Stomach (tissue), 19 donors: ENCODE measurements at places on chromosomes 5 and 9. TPM values are rescaled to one million over a fixed set of nuclear protein-coding genes. Genes with fewer than 3 reads are reported as not detected.

- no peak overlapping the region for H3K4me3 ChIP-seq
- no peak overlapping the region for H3K27ac ChIP-seq
- H3K27me3 ChIP-seq, result no peaks in the 10 kb centered on the region
- DNase-seq, result no peak
- H3K4me1 ChIP-seq, result no peaks in the 10 kb centered on the region
- peaks cover 6% of the 10 kb centered on the region for H3K36me3 ChIP-seq
Observed at GRCh38 chr5:122997294-122997693, 39.2 kb downstream of the PPIC start.

- peaks cover 6% of the 10 kb centered on the region for H3K36me3 ChIP-seq
- peak within 1 kb of the TSS; percentile 62 for H3K4me3 ChIP-seq
- no peaks in the 10 kb centered on the region for H3K27me3 ChIP-seq
- peak within 1 kb of the TSS; percentile 99 for H3K27ac ChIP-seq
- peak; percentile 85 for DNase-seq
- peaks cover 4% of the 10 kb centered on the region for H3K4me1 ChIP-seq
Observed at GRCh38 chr9:96655198-96655851, at the start of gene PRXL2C. PRXL2C (minus strand) TSS chr9:96655317; CDS start chr9:96655281, 36 bp downstream.

GRCh38 chr5:65672796-65673195 lies 48.0 kb downstream of the SHLD3 start:
- peaks cover 3% of the 10 kb centered on the region for H3K36me3 ChIP-seq
- H3K4me3 ChIP-seq, result no peak overlapping the region
- H3K27me3 ChIP-seq, result no peaks in the 10 kb centered on the region
- DNase-seq, result no peak

GRCh38 chr5:172175263-172175719 lies 12.7 kb downstream of the STK10 start:
- no peak overlapping the region for H3K27ac ChIP-seq
- peak overlapping the region; percentile 31 for H3K4me3 ChIP-seq
- H3K4me1 ChIP-seq, result peaks cover 81% of the 10 kb centered on the region
- DNase-seq, result peak; percentile 82
- H3K36me3 ChIP-seq, result no peaks in the 10 kb centered on the region
- no peaks in the 10 kb centered on the region for H3K27me3 ChIP-seq

GRCh38 chr9:93236541-93237206 lies 52.7 kb downstream of the WNK2 start:
- no peak for DNase-seq
- peaks cover 36% of the 10 kb centered on the region for H3K36me3 ChIP-seq
- peaks cover 5% of the 10 kb centered on the region for H3K4me1 ChIP-seq
- H3K27ac ChIP-seq, result no peak overlapping the region
- no peaks in the 10 kb centered on the region for H3K27me3 ChIP-seq

- no peak for DNase-seq
- H3K4me1 ChIP-seq, result peaks cover 7% of the 10 kb centered on the region
- H3K27me3 ChIP-seq, result no peaks in the 10 kb centered on the region
- no peaks in the 10 kb centered on the region for H3K36me3 ChIP-seq
- H3K27ac ChIP-seq, result no peak overlapping the region
Observed at GRCh38 chr5:38414348-38414747, 142.1 kb downstream of the LIFR start.

GRCh38 chr9:126326228-126327005 lies at the start of gene MVB12B:
MVB12B (plus strand) TSS chr9:126326829; CDS start chr9:126326930, 101 bp downstream.
- H3K27ac ChIP-seq, result peak within 1 kb of the TSS; percentile 86
- peak; percentile 53 for DNase-seq
- peaks cover 41% of the 10 kb centered on the region for H3K4me1 ChIP-seq
- no peaks in the 10 kb centered on the region for H3K27me3 ChIP-seq

DNA sequence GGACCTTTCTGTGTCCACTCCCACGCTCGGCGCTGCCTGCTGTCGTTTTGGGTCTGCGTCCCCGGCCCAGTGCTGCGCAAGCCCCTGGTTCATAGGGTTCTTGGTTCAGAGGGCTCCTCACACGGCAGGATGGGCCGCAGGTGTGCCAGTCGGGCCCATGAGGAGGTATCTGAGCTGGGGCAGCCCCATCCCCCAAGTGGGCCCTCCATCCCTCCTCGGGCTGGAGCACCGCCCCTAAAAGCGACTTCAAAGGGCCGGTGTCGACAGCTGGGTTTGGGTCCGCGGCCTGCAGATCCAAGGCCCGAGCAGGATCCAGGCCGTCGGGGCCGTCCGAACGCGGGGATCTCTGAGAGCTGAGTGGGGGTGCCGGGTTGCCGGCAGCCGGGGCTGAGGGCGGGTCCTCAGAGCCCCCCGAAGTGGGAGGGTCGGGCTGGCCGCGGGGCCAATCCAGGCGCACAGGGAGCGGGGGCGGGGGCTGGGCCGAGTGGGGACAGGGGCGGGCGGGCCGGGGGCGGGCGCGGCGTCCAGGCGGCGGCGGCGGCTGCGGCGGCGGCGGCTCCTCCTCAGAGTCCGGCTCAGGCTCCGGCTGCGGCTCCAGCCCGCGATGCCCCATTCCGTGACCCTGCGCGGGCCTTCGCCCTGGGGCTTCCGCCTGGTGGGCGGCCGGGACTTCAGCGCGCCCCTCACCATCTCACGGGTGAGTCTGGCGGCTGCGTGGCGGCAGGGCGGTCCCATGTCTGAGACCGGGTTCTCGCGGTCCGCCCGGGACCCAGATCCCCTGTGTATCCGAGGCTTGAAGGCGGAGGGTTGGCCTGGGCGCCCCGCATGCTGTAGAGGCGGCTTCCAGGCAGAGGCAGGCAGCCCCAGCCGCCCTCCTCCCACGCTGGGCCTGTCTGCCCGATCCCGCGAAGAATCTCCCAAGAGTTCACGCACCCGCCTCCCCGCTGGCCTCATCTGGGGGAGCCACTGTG lies at the start of gene PDLIM4:
PDLIM4 (plus strand) TSS at position 566 of the 971 bp plus-strand sequence; CDS start at position 605, 39 bp downstream.
- peak within 1 kb of the TSS; percentile 54 for H3K4me3 ChIP-seq
- H3K36me3 ChIP-seq, result peaks cover 2% of the 10 kb centered on the region
- peaks cover 48% of the 10 kb centered on the region for H3K4me1 ChIP-seq
- peak within 1 kb of the TSS; percentile 86 for H3K27ac ChIP-seq
- peaks cover 4% of the 10 kb centered on the region for H3K27me3 ChIP-seq

- peaks cover 21% of the 10 kb centered on the region for H3K4me1 ChIP-seq
- no peaks in the 10 kb centered on the region for H3K36me3 ChIP-seq
- H3K4me3 ChIP-seq, result no peak overlapping the region
- H3K27ac ChIP-seq, result no peak overlapping the region
- DNase-seq, result peak; percentile 48
Observed at GRCh38 chr5:174735498-174736330, 11.3 kb downstream of the MSX2 start.

DNA sequence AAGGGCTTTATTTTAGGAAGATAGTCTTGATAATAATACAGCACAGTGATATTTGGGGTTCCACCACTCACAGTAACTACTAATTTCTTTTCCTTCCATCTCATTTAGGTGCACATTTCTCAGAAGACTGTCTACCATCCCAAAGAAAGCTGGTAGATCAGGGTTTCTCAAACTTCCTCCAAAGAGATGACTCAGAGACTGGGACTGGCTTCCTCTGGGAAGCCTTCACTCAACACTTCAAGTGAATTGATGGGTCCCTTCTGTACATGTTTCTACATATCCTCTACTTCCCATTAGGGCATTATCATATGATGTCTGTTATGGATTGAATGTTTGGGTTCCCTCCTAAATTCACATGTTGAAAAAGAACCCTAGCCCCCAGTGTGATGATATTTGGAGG lies 138.5 kb downstream of the SPOCK1 start:
- no peak overlapping the region for H3K4me3 ChIP-seq
- no peak overlapping the region for H3K27ac ChIP-seq
- H3K27me3 ChIP-seq, result no peaks in the 10 kb centered on the region
- no peaks in the 10 kb centered on the region for H3K36me3 ChIP-seq

GRCh38 chr5:116068028-116068632 lies 16.7 kb upstream of the COMMD10 start:
- no peaks in the 10 kb centered on the region for H3K27me3 ChIP-seq
- no peaks in the 10 kb centered on the region for H3K4me1 ChIP-seq
- H3K36me3 ChIP-seq, result no peaks in the 10 kb centered on the region
- no peak overlapping the region for H3K4me3 ChIP-seq
- DNase-seq, result no peak
- no peak overlapping the region for H3K27ac ChIP-seq

DNA sequence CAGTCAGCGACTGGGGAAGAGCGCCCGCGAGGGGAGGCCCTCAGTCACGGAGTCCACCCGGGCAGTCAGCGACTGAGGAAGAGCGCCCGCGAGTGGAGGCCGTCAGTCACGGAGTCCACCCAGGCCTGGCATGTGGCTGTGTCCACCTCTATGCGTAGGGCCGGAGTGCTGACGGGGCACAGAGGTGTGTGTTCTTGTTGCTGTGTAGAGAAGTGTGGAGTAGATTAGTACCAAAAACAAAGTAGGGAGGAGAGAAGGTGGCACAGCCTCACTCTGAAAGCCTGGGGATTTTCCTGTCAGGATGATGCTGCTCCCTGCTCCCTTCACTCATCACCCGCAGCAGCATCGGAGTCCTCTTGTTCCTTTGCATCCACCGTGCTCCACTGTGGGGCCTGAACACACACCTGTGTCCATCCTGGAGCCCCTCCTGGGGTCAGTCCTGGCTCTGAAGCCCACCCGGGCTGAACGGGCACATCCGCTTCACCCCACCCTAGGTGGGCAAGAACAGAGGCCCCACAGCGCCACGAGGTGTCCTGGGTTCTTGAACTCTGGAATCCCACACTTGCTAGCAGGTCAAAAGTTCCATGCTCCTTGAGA lies 37.9 kb downstream of the AHRR start:
- no peaks in the 10 kb centered on the region for H3K36me3 ChIP-seq
- no peak for DNase-seq
- no peak overlapping the region for H3K4me3 ChIP-seq
- H3K27ac ChIP-seq, result no peak overlapping the region
- no peaks in the 10 kb centered on the region for H3K27me3 ChIP-seq
- no peaks in the 10 kb centered on the region for H3K4me1 ChIP-seq

- peaks cover 56% of the 10 kb centered on the region for H3K4me1 ChIP-seq
- H3K36me3 ChIP-seq, result no peaks in the 10 kb centered on the region
- peak overlapping the region; percentile 86 for H3K27ac ChIP-seq
- peak; percentile 74 for DNase-seq
- H3K27me3 ChIP-seq, result no peaks in the 10 kb centered on the region
- H3K4me3 ChIP-seq, result peak overlapping the region; percentile 44
Observed at GRCh38 chr9:113564498-113565237, 101.1 kb downstream of the RGS3 start.

- no peaks in the 10 kb centered on the region for H3K27me3 ChIP-seq
- DNase-seq, result no peak
- no peaks in the 10 kb centered on the region for H3K36me3 ChIP-seq
- no peak overlapping the region for H3K27ac ChIP-seq
Observed at GRCh38 chr5:79201206-79201605, 34.7 kb upstream of the JMY start.

- no peak overlapping the region for H3K4me3 ChIP-seq
- no peaks in the 10 kb centered on the region for H3K4me1 ChIP-seq
- no peaks in the 10 kb centered on the region for H3K36me3 ChIP-seq
- no peaks in the 10 kb centered on the region for H3K27me3 ChIP-seq
- DNase-seq, result no peak
Observed at GRCh38 chr5:135310328-135310989, 88.6 kb downstream of the MACROH2A1 start.

GRCh38 chr5:118726891-118727290 lies 261.5 kb downstream of the DTWD2 start:
- no peak overlapping the region for H3K27ac ChIP-seq
- H3K4me1 ChIP-seq, result no peaks in the 10 kb centered on the region
- no peaks in the 10 kb centered on the region for H3K27me3 ChIP-seq

DNA sequence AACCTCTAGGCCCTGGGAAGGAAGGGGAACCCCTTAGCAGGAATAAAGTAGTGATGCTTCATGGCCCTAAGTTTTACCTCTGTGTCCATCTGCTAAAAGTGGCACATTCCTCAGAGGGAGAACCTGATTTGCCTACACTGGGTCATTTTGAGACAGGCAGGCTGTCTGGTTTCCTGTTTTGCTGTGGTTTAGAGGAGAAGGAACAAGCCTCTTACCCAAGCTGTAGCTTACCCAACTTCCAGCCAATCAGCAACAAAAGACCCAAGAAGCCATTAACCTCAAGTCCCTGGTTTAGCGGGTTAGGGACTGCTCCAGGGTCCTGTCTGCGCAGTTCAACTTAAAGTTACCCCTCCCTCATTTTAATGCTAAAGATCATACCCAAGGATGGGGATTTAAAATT lies 411.0 kb downstream of the MAT2B start:
- no peaks in the 10 kb centered on the region for H3K4me1 ChIP-seq
- H3K4me3 ChIP-seq, result no peak overlapping the region
- H3K36me3 ChIP-seq, result no peaks in the 10 kb centered on the region
- DNase-seq, result peak; percentile 44

DNA sequence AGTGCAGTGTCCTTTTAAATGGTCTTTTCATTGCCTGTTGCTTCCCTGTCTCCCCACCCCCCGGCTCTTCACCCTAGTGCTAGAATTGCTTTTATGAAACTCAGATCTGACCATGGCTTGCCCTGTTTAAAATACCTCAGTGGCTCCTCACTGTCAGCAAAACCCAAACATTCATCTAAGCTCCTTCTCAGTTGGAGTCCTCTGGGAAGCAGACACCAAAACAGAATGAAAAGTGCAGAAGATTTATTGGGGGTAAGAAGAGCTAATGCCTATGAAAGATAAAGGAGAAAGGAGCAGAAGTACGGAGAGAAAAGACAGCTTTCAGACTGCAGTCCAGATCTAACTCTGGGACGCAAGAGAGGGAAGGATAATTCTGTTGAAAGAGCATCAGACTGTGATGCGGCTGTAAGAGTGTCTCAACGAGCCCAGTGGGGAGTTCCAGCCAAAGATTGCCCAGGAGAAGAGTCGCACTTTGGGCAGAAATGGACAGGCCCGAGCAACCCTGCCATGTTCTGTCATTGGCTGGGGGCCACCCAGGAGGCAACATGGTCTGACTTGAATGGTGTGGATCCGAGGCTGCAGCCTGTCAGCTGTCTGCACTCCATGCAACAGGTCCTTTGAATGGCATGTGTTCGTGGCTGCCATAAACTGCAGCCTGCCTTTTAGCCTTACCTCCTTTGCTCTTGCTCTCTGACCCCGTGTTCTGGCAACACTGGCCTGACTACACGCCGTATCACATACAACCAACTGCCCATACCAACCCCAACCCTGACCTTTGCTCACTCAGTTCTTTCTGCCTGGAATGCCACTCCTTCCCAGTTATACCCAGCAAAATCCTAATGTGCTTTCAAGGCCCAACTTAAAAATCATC lies 55.9 kb downstream of the IRF1 start:
- H3K36me3 ChIP-seq, result no peaks in the 10 kb centered on the region
- peaks cover 89% of the 10 kb centered on the region for H3K4me1 ChIP-seq
- no peaks in the 10 kb centered on the region for H3K27me3 ChIP-seq

GRCh38 chr9:114945616-114946412 lies 15.4 kb upstream of the TNFSF8 start:
- no peak for DNase-seq
- H3K27ac ChIP-seq, result no peak overlapping the region
- H3K4me3 ChIP-seq, result no peak overlapping the region
- H3K4me1 ChIP-seq, result no peaks in the 10 kb centered on the region
- H3K27me3 ChIP-seq, result no peaks in the 10 kb centered on the region

The FOXD4L6 gene
- not detected for total RNA-seq

The PCDHB6 gene
- not detected for total RNA-seq

The C8G gene
- not detected for total RNA-seq

The RUSC2 gene
- 9.9 TPM for total RNA-seq

The PTPN3 gene
- 4.7 TPM for total RNA-seq

The HBEGF gene
- total RNA-seq, result 39.8 TPM

The WWC1 gene
- total RNA-seq, result 82.6 TPM

The CATSPER3 gene
- total RNA-seq, result not detected

The MOB3B gene
- total RNA-seq, result 6.4 TPM

The ENTREP1 gene
- total RNA-seq, result 39.6 TPM

The TUSC1 gene
- total RNA-seq, result 15.8 TPM

The ANKRD31 gene
- not detected for total RNA-seq

The GNA14 gene
- total RNA-seq, result 5.0 TPM

The CHD1 gene
- total RNA-seq, result 47.8 TPM

The DAB2IP gene
- total RNA-seq, result 303 TPM

The PTGES gene
- 0.58 TPM for total RNA-seq

The FAM240B gene
- not detected for total RNA-seq
